Activated CD4-positive, alpha-beta T cell treated with anti-CD3 and anti-CD28 coated beads for 24 hours (primary cell): ENCODE measurements at places on chromosomes 1 and 21.

- no peak for DNase-seq
Observed at GRCh38 chr1:208261874-208262273, 17.7 kb upstream of the PLXNA2 start.

GRCh38 chr1:160625725-160626498 lies 20.9 kb downstream of the SLAMF1 start:
- DNase-seq = peak; percentile 50

GRCh38 chr1:102550729-102551384 lies 554.1 kb upstream of the OLFM3 start:
- DNase-seq = no peak

- DNase-seq = no peak
Observed at GRCh38 chr1:939511-940106, 15.9 kb downstream of the SAMD11 start.

GRCh38 chr1:151801846-151802245 lies 3.4 kb downstream of the LINGO4 start:
- DNase-seq = no peak

DNA sequence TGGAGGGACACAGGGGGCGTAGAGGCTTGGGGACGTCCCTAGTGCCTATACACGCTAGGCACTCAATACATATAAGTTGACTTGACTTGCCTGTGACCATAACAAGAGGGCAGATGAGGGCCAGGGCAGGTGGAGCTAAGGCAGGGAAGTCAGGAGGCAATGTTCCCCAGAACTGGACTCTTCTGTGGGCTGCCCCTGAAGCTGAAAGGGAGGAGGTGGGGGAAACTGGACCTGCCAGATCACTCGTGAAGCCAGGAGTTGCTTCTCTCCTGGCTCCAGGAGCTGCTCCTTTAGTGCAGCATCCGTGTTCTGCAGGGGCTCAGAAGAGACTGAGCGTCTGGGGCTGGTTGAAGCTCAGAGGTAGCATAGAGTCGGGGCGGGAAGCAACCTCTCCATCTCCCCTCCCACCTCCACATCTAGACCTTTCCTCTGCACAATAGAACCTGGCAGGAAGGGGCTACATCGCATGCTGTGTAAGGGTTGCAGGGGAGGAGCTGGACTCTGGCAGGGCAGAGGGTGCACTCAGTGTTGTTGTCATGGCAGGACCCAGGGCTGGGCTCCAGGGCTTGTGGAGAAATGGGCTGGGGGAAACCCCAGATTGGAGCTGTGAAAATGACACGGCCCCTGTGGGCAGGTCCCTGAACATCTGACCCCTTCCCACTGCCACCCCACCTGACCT lies 2.9 kb upstream of the SEMA4A start:
- DNase-seq = no peak

GRCh38 chr21:33268393-33268736 lies 2.2 kb downstream of the IL10RB start:
- DNase-seq = no peak

DNA sequence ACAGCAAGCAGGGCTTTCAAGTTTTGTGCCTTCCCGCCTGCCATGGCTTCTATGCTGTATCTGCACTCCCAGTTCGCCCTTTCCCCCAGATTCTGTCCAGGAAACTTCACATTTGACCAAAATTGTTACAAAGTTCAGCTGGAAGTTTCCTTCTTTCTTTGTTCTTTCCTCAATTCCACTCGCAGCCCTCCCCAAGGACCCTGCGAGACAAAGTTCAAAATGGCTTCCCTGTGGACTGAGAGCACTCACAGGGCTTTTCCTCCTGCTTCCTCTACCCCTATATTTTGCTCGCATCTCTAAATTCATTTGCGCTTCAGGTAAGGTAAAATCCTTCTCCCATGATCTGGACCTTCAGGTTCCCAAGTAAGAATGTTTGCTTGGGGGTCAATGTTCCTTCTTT lies 1348.4 kb upstream of the B3GALT2 start:
- DNase-seq = no peak

GRCh38 chr1:46278807-46279206 lies 24.6 kb downstream of the LRRC41 start:
- DNase-seq = no peak

DNA sequence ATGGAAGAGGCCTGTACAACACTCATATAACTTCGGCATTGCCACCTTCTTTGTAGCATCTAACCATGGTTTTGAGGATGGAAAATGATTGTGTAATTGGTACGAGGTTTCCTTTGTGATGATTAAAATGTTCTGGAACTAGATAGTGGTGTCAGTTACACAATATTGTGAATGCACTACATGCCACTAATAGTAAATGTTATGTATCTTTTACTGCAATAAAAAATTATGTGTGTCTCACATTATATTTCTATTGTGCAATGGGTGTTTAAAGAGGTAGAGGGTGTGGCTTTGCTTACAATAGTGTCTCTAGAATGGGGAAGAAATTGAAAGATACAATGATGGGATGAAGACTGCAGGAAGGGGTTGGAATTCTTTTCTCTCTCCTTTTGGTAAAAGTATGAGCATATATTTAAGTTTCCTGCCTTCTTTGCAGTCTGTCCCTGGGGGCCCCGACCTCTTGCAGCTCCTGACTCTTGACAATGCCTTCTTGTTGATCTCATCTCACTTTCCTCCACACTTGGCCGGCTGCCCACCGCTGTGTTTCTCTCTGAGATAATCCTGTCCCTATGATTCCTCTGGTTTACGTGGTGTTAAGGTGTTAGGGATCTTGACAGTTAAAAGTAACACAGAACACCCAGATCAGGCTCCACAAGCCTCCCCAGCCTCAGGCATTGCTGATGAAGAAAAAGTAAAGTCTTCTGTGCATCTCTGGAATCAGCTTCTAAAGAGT lies 39.3 kb downstream of the MTARC1 start:
- no peak for DNase-seq

GRCh38 chr1:1779691-1780597 lies 1.7 kb upstream of the NADK start:
- DNase-seq = no peak

DNA sequence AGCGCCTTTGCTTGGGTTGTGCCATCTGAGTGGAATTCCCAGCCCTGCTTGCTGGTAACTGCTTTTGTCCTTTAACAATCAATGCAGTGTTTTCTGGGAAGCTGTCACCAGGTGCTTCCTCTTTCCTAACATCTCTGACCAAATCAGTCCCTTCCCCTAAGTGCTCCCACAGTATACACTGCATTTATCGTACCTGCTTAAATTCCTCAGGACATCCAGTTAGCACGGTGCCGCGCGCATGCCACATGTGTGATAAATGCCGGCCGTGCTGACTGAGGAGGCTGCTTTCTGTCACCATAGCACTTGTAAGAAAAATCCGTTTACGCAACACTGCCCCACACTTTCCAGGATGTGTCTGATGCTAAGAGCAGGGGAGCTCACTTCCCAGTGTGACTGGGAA lies 115.4 kb downstream of the BCAR3 start:
- DNase-seq = no peak

DNA sequence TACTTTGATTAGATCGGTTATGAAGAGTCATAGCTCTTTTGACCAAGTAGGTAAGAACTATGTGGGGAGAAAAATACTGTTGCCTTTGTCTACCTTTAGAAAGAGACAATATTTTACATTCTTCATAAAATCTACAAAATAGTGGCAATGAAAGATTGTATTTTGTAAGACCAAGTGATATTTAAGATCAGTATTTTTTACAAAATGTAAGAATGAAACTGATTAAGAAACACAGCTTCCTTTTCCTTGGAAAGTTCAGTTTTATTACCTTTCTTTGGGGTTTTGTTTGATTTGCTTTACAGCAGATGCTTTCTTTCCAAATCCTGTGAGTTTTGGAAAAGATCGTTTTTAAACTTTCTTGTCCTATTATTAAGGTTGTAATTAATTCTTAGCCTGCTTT lies 69.8 kb downstream of the SLC35A3 start:
- no peak for DNase-seq

DNA sequence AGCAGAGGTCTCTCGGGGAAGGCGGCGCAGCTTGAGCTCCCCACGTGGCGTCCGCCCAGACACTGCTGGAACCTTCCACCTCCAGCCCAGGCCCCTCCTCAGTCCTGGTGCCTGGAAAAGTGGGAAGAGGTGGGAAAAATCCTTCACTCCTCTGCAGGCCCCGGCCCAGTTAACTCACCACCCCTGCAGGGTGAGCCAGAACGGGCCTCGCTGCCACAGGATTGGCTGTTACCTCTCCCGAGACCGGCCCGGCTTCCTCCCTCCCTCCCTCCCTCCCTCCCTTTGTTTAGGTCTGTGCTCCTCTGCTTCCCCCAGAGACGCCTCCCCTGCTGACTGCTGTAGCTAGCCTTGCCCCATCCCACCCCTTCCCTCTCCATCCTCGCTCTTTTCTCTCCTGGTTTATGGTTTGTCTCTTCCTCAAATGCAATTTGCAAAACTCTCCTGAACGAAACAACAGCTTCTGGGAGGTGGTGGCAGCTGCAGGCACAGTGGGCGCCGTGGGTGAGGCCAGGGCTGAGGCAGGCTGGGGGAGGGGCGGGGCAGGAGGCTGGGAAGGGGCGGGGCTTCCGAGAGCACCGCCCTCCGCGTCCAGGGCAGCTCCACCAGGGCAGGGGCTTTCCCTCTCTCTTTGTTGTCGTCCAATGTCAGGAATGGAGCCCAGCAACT lies 6.5 kb downstream of the CAPN9 start:
- DNase-seq = peak; percentile 5

- DNase-seq = no peak
Observed at GRCh38 chr1:233587196-233587595, 26.7 kb upstream of the KCNK1 start.

DNA sequence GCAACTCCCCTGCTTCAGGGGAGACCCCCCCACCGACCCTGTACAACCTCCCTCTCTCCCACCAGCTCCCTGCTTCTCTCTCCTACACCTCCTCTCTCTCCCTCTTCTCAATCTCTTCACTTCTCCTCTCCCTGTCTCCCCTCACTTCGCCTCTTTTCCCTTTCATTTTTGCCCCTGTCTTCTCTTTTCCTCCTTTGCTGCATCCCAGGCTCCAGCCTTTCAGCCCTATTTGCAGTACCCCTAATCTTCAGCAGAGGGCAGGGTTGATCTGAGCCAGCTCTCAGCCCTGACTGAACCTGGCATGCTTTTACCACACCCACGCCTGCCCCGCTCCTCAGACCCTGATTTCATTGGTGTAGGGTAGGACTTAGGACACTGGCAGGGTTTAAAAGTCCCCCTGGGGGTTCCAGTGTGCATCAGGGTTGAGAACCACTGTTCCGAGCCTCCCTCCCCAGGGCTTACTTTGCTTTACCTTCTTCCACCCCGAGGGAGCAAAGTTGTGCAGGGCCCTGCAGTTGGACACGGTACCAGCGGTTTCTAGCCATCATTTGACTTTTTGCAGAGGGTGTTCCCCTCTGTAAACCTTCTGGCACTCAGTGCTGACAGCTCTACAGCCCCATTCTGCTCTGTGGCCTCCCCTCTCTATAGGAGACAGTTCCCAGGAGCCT lies 67.3 kb upstream of the CNTN2 start:
- peak; percentile 49 for DNase-seq

DNA sequence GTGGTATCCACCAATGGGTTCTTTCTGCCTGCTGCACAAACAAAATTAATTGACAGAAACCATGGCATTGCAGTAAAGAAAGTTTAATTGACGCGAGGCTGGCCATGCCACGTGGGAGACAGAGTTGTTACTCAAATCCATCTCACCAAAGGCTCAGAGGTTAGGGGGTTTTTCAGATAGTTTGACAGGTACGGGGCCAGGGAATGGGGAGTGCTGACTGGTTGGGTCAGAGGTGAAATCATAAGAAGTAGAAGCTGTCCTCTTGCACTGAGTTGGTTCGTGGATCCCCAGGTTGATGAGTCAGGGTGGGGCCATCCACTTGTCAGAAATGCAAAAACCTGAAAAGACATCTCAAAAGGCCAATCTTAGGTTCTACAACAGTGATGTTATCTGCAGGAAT lies 941 bp upstream of the TBCE start:
- peak; percentile 23 for DNase-seq

GRCh38 chr1:27598902-27599528 lies 4.9 kb downstream of the AHDC1 start:
- DNase-seq = peak; percentile 24

DNA sequence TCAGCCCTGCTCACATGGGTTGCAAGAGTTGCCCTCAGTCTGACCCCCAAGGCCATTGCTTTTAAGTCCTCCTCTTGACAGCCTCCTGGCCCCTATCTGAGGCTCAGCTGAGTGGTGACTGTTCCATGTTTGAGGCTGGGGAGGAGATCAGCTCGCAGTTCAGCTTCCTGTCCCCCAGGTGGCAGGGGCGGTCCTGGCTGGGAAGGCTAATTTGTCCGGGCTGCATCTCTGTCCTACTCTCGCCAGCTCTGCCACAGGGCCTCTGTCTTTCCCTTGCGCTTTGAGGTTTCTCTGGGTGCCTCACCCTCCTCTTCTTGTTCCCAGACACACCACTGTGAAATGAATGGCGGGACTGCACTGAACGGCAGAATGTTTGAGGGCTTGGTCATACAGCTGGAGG lies 157.3 kb downstream of the KCNJ6 start:
- no peak for DNase-seq

DNA sequence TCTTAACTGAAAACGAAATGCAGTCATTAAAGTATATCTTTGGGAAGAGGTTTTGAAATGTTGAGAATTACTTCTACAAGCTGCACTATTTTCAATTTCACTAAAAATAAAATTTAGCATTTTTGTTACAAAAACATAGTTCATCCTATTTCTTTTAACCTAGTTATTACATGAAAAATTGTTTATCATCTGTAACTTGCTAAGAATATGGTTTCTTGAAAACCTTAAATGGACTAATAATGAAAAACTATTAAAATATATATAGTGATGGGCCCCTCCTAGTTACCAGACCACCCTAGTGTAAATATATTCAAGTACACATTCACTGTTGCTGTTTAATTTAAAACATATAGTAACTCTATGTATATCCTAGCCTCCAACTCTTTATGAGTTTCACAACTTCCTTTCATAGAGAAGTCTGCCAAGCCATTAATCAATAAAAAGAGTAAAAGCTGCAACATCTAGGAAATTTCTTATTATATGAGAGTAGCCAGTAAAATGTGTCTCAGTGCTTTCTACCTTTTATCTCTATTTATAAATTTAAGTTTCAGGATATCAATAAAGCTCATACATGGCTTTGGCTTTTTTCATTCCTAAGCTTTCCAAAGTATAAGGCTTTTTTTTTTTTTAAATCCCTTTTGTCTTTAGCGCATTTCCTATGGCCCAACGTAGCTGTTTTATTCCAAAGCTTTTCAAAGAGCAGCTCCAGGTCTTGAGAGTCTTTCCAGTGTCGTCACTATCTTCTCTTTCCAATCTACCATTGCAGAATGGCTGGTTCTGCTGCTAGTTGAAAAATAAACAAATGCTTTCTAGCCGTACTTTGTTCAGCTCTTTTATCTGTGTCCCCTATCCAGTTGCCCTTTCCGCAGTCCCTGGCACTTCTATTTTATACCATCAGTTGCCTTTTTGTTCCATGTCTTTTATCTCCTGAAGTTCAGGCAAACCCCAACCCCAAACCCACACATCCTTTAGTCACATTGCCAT lies 6.5 kb downstream of the IRF2BP2 start:
- no peak for DNase-seq
